ENCODE measurements at places on chromosomes 4 and X.
A peak's percentile ranks its signal among the peaks of the same experiment; 100 is the strongest.

GRCh38 chr4:55359397-55359916 is 13.4 kb downstream of the SRD5A3 start:
- H3K27me3 ChIP-seq: no peaks in the 10 kb centered on the region
- H3K36me3 ChIP-seq: peaks cover 6% of the 10 kb centered on the region
- no peak overlapping the region for H3K4me3 ChIP-seq
- DNase-seq: no peak
- H3K4me1 ChIP-seq: peaks cover 16% of the 10 kb centered on the region

DNA sequence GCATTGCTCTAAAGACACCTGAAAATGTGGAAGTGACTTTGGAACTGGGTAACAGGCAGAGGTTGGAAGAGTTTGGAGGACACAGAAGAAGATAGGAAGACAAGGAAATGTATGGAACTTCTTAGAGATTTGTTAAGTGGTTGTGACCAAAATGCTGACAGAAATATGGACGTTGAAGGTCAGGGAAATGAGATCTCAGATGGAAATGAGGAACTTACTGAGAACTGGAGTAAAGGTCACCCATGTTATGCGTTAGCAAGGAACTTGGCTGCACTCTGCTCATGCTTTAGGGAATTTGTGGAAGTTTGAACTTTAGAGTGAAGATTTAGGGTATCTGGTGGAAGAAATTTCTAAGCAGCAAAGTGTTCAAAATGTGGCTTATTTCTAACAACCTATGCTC is 99.4 kb downstream of the FAM13A start:
- no peaks in the 10 kb centered on the region for H3K27me3 ChIP-seq
- no peak overlapping the region for H3K27ac ChIP-seq
- H3K4me1 ChIP-seq: no peaks in the 10 kb centered on the region
- no peak overlapping the region for H3K4me3 ChIP-seq
- DNase-seq: no peak

DNA sequence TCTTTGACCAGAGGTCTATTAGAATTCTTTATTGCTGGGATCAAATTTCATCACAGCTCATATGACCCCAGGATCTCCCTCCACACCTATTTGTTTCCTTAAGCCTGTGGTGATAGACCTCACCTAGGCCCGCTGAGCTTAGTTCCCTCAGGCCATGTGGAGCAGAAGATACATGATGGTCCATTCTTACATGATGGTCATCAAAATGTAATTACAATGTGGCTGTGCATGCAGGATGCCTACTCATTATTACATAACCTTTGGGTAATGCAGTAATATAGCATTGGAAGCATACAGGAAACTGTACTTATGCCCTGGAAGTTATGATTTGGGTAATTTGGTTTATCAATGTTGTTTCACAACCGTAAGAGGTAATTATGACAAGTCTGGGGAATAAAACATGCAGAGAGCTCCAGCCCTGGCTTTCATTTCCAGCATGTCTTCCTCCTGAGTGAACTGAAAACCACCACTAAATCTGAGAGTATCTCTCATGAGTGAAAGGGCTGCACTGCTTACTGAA is 67.0 kb upstream of the AGA start:
- no peak overlapping the region for H3K27ac ChIP-seq
- H3K36me3 ChIP-seq: no peaks in the 10 kb centered on the region
- DNase-seq: no peak
- H3K27me3 ChIP-seq: no peaks in the 10 kb centered on the region
- H3K4me3 ChIP-seq: no peak overlapping the region

GRCh38 chr4:95465010-95465409 is 83.8 kb downstream of the UNC5C start:
- H3K4me1 ChIP-seq: no peaks in the 10 kb centered on the region
- no peak overlapping the region for H3K27ac ChIP-seq
- no peak overlapping the region for H3K4me3 ChIP-seq
- H3K27me3 ChIP-seq: peaks cover 2% of the 10 kb centered on the region

GRCh38 chr4:139940600-139940999 is 213.4 kb downstream of the MAML3 start:
- H3K4me1 ChIP-seq: no peaks in the 10 kb centered on the region
- DNase-seq: no peak
- no peaks in the 10 kb centered on the region for H3K36me3 ChIP-seq
- H3K4me3 ChIP-seq: no peak overlapping the region

- no peaks in the 10 kb centered on the region for H3K36me3 ChIP-seq
- no peak overlapping the region for H3K27ac ChIP-seq
- DNase-seq: no peak
- peaks cover 3% of the 10 kb centered on the region for H3K27me3 ChIP-seq
- H3K4me3 ChIP-seq: no peak overlapping the region
- no peaks in the 10 kb centered on the region for H3K4me1 ChIP-seq
Observed at GRCh38 chr4:74453037-74453635, 8.2 kb downstream of the AREG start.

- no peaks in the 10 kb centered on the region for H3K4me1 ChIP-seq
- H3K4me3 ChIP-seq: no peak overlapping the region
- no peak overlapping the region for H3K27ac ChIP-seq
- peak; percentile 56 for DNase-seq
Observed at GRCh38 chr4:155353923-155354540, 22.7 kb downstream of the MAP9 start.

- no peaks in the 10 kb centered on the region for H3K36me3 ChIP-seq
Observed at GRCh38 chr4:169619518-169619957, 840 bp upstream of the CLCN3 start.

GRCh38 chr4:145345401-145345800 is 136.3 kb upstream of the SMAD1 start:
- H3K27ac ChIP-seq: no peak overlapping the region
- H3K27me3 ChIP-seq: peaks cover 2% of the 10 kb centered on the region
- no peaks in the 10 kb centered on the region for H3K36me3 ChIP-seq
- no peaks in the 10 kb centered on the region for H3K4me1 ChIP-seq

DNA sequence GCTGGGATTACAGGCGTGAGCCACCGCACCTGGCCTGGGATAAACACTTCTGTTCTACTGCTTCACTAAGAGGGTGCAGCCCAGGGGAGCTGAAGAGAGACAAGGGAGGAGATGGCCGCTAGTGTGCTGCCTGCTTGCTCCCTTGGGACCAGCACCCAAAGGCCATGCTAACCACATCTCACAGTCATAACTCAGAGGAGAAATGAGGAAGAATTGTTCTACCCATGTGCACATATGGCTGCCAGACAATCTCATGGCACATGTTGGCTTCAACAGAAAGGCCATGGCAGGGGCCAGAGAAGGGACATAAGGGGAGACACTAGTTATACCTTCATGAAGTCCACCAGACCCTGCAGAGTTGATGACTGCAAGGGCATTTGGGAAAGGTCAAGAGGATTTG is 22.4 kb downstream of the CLDN22 start:
- H3K27ac ChIP-seq: no peak overlapping the region
- peaks cover 3% of the 10 kb centered on the region for H3K27me3 ChIP-seq
- H3K4me1 ChIP-seq: no peaks in the 10 kb centered on the region
- no peaks in the 10 kb centered on the region for H3K36me3 ChIP-seq

DNA sequence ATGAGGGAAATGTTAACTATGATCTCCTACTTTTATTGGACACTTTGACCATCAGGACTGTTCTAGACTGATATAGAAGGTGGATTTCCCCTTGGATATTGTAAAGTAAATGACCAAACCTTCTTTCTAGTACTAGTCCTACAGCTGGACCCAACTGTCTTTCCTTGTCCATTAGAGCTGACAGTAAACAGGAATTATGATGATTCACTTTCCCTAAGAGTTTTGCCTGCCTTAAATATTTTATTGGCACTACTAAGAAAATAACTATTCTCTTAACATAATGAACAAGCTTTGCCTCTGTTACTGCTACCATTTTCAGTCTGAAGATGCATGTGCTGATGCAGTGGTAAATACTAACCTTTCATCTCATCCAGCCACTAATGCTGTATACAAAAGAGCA is 915.4 kb downstream of the CENPC start:
- no peak overlapping the region for H3K4me3 ChIP-seq
- DNase-seq: no peak
- no peaks in the 10 kb centered on the region for H3K27me3 ChIP-seq
- no peaks in the 10 kb centered on the region for H3K36me3 ChIP-seq

DNA sequence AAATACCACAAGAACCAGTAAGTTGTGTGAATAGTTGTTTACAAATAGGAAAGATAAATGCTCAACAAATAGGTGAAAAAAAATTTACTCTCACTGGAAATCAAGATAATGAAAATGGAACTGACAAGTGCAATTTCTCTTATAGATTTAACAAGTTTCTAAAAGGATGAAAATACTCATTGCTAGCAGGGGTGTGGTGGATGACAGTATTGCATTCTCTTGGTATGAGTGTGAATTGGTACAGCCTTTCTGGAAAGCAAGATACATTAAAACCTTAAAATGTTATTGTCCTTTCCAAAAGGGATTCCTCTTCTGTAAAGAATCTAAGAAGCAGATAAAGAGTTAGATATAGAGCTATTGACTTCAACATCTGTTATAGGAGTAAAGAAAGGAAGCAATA is 240.0 kb upstream of the RPS6KA3 start:
- DNase-seq: no peak
- H3K36me3 ChIP-seq: no peaks in the 10 kb centered on the region
- no peak overlapping the region for H3K4me3 ChIP-seq
- H3K4me1 ChIP-seq: peaks cover 6% of the 10 kb centered on the region
- no peak overlapping the region for H3K27ac ChIP-seq
- H3K27me3 ChIP-seq: peaks cover 5% of the 10 kb centered on the region

DNA sequence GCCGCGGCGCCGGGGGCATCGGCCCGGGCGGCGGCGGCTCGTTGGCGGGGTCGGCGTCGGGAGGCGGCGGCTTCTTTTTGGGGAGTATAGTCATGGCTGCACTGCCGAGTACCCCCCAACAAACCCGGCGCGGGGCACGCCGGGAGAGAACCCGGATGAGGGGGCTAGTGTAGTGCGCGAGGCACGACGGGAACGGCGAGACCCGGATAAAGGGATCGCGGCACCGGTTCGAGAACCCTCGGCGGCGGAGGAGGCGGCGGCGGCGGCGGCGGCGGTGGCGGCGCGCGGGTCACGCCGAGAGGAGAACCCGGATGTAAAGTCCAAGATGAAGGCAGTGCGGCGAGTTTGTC is at the start of gene OTUD5:
Gene OTUD5, minus strand, starts transcription at position 131 of the 350 bp plus-strand sequence. Its CDS starts 37 bp downstream, at position 94.
- H3K36me3 ChIP-seq: peaks cover 6% of the 10 kb centered on the region
- H3K27me3 ChIP-seq: no peaks in the 10 kb centered on the region
- peak within 1 kb of the TSS; percentile 100 for H3K27ac ChIP-seq
- DNase-seq: peak; percentile 77

DNA sequence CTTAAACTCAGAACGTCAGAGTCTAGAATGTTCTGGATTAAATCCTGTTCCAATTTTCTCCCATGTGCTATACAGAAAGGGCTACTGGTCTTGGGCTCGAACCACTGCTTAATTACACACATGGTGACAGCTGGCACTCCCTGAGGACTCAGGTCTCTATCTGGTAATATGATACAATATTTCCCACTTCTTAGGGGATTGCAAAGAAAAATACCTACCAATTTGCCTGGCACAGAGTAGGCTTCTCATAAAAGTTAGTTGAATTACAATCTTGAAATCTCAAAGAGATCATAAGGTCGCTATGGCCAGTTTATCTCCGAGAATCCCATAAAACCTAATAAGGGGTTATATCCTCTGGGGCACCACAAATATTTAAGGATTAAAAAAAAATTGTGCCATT is 8.6 kb downstream of the GPM6B start:
- no peak overlapping the region for H3K4me3 ChIP-seq
- H3K4me1 ChIP-seq: no peaks in the 10 kb centered on the region
- no peak overlapping the region for H3K27ac ChIP-seq
- DNase-seq: no peak

GRCh38 chr4:37562592-37562991 is 123.6 kb downstream of the RELL1 start:
- H3K4me1 ChIP-seq: no peaks in the 10 kb centered on the region
- H3K36me3 ChIP-seq: no peaks in the 10 kb centered on the region
- peaks cover 1% of the 10 kb centered on the region for H3K27me3 ChIP-seq
- no peak overlapping the region for H3K4me3 ChIP-seq
- DNase-seq: no peak
- H3K27ac ChIP-seq: no peak overlapping the region

GRCh38 chrX:9859711-9860555 is 73.7 kb downstream of the SHROOM2 start:
- H3K4me1 ChIP-seq: no peaks in the 10 kb centered on the region
- H3K27me3 ChIP-seq: peaks cover 18% of the 10 kb centered on the region
- no peaks in the 10 kb centered on the region for H3K36me3 ChIP-seq
- no peak for DNase-seq
- H3K4me3 ChIP-seq: no peak overlapping the region

DNA sequence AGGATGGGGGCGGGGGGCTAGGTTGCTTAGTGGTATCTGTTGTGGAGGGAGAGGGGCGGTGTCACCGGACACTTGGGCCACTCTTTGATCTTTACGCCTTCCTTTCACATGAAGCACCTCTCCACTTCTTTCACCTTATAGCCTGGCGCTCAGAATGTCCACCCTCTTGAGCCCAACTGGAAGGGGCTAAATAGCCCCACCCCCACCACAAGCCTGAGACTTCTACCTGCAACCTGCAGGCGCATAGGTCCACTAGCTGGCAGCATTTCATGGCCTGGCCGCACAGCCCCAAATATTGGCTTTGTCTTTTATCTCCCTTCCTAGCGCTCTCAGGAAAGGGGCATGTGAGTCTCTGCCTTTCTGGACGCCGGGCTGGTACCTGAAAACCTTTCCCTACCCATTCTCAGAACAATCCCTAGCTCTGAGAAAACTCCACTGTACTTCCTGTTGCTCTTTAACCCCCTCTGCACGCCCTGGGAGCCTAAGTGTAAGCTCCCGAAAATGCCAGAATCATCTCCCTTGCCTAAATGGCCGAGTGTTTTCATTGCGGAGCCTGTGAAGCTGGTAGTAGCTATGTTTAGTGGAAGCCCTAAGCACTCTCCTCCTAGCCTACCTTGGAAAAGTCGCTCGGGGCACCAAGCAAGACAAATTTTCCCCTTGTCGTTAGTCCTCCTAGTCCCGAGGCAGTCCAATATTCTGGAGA is 1.2 kb upstream of the TRPC5 start:
- H3K27me3 ChIP-seq: peaks cover 27% of the 10 kb centered on the region
- no peaks in the 10 kb centered on the region for H3K36me3 ChIP-seq
- no peak overlapping the region for H3K4me3 ChIP-seq
- no peak for DNase-seq
- no peak overlapping the region for H3K27ac ChIP-seq

- peak overlapping the region; percentile 95 for H3K27ac ChIP-seq
- peaks cover 33% of the 10 kb centered on the region for H3K36me3 ChIP-seq
- no peaks in the 10 kb centered on the region for H3K27me3 ChIP-seq
- peak overlapping the region; percentile 78 for H3K4me3 ChIP-seq
- peak; percentile 25 for DNase-seq
- peaks cover 85% of the 10 kb centered on the region for H3K4me1 ChIP-seq
Observed at GRCh38 chr4:108049406-108049805, 59.7 kb downstream of the HADH start.

- H3K27ac ChIP-seq: peak overlapping the region; percentile 67
- H3K4me1 ChIP-seq: peaks cover 32% of the 10 kb centered on the region
- H3K4me3 ChIP-seq: peak overlapping the region; percentile 8
- no peak for DNase-seq
- H3K27me3 ChIP-seq: no peaks in the 10 kb centered on the region
Observed at GRCh38 chr4:15738877-15739276, 36.0 kb downstream of the BST1 start.

GRCh38 chr4:119081943-119082342 is 53.7 kb upstream of the MYOZ2 start:
- no peak for DNase-seq
- no peaks in the 10 kb centered on the region for H3K4me1 ChIP-seq
- H3K27me3 ChIP-seq: no peaks in the 10 kb centered on the region
- H3K27ac ChIP-seq: no peak overlapping the region
- H3K36me3 ChIP-seq: no peaks in the 10 kb centered on the region
- H3K4me3 ChIP-seq: no peak overlapping the region

Measured in activated naive CD8-positive, alpha-beta T cell treated with anti-CD3 and anti-CD28 coated beads, Interleukin-2, amount 50 U/mL, for 24 hours (primary cell).